ENCODE measurements at places on chromosomes 3 and 15.

DNA sequence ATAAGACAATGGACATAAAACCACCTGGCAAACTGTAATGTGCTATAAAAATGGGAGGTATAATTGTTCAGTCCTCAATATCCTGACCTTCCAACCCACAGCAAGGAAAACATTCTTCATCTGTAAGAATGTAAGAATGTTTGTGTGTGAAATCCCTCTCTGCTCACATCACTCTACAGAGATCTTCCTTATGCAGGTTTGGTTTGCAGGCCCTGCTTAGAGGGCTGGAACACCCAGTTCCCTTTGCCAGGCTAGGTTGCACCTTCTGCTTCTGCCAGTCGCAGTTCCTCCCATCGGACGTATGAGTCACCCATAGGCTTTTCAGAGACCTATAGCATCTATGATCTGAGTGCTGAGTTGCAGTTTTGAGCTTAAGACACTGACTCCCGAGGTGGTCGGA lies 24.1 kb upstream of the MINAR1 start:
- DNase-seq, result no peak

GRCh38 chr3:193214445-193214844 lies 26.6 kb upstream of the PLAAT1 start:
- no peak for DNase-seq

- no peak for DNase-seq
Measured at GRCh38 chr15:41870689-41871081, 23.2 kb downstream of the SPTBN5 start.

- DNase-seq, result no peak
Measured at GRCh38 chr3:138079901-138080300, 35.5 kb downstream of the DZIP1L start.

DNA sequence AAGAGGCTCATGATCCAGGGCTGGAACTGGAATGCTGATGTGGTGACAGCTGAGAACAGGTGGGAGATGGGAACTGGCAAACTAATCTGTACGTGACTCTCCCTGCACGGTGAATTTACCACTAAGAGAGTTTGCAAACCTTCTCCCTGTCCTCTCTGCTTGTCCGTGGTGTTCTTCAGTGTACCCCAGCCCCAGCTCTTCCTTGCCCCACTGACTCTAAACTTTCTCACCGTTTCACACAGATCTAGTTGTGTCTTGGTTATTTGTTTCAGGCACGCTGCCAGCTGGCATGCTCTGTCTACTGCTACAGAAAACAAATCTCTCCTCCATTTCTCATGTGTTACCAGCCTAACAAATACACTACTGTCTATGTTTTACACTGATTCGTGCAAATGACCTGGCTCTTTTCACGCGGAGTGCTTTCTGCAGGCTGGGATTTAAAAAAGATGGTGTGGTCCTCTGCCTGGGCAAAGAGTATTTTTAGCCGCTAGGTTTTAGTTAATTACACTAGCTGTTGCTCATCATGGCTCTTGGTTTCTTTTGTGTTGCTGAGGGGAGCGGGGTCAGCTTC lies 192.7 kb upstream of the LRIG1 start:
- no peak for DNase-seq

DNA sequence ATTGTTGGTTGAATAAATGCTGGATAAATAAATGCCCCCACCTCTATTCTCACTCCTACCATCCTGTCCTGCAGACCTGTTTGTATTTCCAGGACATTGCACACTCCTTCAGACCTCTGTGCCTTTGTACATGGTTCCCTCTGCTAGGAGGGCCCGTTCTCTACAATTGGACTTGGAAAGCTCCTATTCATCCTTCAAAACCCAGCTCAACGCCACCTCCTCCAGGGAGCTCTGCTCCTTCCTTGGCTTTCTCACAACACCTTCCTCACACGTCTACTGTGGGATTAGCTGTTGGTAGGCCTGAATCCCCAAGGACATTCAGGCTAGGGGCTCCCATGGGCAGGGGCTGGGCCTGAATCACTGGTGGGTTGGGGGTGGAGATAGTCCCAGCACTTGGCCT lies 78.7 kb upstream of the SEC13 start:
- no peak for DNase-seq

DNA sequence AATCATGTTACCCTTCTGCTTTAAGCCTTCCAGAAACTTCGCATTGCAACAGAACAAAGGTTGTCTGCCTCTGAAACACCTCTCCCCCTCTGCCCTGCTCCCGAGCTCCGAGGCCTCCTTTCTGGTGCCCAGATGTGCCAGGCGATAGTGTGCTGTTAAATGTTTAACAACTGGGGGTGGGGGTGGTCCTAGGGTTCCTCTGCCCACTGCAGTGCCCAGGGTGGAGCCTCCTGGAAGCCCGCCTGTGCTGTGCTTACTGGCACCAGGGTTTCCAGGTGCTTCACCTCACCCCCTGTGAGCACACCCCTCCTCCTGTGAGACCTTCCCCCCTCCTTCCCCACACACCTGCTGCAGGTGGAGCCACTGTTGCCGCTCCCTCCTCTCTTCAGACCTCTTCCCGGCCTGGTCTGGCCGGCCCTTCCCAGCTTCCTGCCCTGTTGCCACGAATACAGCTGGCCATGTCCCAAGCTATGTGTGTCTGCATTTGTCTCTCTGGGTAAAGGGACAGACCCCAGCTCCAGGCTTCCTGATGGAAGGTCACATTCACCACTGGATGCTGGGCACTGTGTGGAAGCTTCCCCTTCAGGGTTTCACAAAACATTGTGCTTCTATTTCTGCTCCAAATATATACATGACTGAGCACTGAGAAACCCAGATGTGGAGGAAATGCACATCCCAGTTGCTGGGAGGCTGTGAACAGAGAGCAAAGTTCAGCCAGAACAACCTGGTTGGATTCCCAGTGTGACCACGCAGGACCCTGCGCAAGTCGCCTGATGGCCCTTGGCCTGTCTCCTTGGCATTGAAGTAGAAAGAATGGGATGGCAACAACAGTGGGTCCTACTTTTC lies 37.2 kb downstream of the MGLL start:
- no peak for DNase-seq

GRCh38 chr15:45665261-45665660 lies 30.4 kb downstream of the SQOR start:
- no peak for DNase-seq
